ENCODE measurements at places on chromosomes 2 and 18.

GRCh38 chr18:77374446-77374805, 124.8 kb downstream of the GALR1 start:
- DNase-seq: no peak

DNA sequence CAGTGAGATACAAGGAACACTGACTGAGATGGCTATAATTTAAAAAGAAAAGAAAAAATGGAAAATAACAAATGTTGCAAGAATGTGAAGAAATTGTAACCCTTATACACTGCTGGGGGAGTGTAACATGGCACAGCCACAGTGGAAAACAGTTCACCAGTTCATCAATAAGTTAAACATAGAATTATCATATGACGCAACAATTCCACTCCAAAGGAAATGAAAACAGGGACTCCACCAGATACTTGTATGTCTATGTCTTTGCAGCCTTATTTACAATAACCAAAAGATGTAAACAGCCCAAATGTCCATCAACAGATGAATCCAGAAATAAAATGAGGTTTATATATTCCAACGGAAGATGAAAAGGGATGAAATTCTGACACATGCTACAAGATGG, 30.8 kb downstream of the DDX18 start:
- DNase-seq: no peak

DNA sequence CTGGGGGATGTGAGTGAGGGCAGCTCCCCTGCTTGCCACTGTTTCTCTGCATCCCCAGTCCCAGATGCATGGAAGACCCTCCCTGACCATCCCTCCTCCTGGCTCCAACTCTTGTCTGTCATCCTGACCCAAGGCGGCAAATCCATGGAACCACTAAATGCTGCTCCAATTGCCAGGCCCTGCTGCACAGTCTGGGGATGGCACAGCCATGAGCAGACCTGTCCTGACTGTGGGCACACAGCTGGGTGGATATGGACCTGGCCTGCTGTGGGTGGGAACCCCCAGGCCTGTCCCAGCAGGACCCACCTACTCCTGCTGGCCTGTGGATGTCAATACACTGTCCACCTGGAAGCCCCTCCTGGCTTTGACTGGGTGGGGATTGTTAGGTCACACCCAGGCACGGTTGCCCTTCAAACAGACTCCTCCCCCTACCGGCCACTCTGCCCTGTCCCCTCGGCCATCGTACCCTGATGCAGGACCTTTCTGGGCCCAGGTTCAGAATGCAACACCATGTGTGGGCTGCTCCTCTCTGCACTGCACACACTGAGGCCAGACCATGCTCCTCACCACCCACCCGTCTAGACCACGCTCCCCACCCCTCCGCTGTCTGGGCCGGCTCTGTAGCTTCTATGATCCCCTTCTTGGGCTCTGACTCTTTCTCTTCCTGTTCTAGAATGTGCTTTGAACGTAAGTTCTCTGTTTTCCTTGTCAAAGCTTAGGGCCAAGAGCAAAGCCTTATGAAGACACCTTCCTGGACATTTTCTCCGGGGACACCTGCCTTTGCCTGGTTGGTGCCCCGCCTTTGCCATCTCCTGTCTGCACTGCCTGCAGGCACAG, 57.9 kb downstream of the INPP5D start:
- DNase-seq: no peak

DNA sequence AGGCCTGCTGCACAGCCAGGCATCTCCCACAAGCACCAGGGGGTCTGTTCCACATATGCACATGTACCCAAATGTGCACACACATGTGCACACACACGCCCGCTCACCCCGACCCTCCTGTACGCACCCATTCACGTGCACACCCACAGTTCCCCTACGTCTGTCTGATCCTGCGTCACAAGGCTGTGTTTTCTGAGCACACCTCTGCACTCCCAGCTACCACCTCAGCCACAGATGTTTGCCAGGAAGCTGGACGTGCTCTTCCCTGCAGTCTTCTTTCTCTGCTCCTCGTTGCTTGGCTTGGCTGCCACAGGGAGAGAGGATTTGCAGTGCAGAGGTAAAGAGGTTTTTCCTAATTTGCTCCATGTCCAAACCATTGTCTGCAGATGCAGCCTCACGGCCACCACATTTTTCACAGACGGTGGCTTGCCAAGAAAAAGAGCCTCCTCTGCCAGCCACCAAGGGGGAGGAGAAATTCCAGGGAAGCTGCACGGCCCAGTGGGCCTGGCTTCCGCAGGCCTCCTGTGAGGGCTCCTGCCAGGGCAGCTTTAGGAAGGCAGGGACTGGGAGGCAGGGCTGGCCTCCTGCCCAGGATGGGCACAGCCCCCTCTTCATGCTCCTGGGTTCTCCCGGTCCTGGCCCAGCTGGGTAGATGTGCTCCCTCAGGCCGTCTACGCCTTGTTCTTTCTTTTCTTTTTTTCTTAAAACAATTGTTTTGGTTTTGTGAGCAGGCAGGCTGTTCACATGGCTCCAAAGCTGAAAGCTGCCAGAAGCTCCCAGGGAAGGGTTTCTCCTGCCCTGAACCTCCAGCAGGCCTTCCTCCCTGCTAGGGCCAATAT, 29.3 kb upstream of the HS6ST1 start:
- DNase-seq: no peak

DNA sequence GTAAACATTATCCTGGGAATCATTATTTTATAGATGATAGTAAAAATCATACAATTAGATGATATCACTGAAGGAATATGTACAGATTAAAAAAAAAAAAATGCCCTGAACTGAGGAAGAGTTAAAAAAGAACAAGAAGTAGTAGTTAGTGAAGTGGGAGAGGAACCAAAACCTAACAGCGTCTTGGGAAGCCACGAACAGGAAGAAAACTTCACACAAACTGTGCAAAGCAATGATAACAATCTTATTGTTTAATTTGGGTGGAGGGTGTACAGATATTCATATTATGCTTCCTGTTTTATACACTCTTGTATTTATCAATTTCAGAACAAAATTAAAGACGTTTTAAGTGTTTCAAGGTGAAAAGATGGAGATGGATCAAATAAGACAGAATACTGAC, 3.5 kb downstream of the HEATR5B start:
- DNase-seq: no peak

DNA sequence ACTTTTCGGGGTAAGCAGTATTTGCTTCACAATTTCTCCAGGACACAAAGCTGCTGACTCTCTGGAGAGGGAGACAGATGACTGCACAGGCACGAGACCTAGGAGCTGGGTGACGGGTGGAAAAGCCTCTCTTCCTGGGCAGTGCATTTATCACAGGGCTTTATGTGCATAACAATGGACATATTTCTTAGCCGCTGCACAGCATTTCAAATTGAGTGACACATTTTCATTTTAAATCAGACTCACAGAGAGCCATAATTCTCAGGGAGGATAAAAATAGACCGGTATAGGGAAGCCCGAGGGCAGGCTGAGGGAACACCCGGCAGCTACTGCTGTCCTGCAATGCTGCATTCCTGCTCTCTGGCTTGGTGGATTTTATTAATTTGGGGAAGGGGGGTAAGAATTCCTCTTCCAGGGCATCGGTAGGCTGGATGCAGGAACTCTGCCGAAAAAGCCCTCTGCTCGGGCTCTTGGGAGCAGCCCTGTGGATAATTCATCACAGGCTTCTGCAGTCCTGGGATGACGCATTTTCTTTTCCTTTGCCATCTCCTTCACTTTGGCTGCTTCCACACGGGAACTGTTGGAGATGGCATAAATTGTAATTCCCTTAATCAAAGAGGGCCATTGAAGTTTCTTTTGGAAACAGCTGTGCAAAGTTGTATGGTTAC, 108.1 kb upstream of the ACAA2 start:
- no peak for DNase-seq

DNA sequence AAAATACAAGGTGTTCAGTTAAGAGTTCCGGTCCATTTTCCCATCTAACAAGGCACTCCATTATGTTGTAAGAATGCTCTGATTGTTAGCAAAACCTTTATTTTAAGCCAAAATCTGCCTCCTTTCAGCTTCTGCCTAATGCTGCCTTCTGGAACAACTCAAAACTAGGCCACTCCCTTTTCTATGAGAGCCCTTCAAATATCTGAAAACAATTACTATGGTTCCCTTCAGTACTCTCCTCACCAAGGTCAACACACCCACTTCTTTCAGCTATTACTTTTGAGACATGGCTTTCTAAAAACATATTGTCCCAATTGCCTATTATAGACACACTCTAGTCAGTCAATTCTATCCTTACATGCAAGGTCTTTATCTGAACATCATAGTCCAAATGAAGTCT, 429.4 kb downstream of the ERBB4 start:
- no peak for DNase-seq

- DNase-seq: no peak
Measured at GRCh38 chr2:54388076-54388475, 68.1 kb upstream of the SPTBN1 start.

- no peak for DNase-seq
Measured at GRCh38 chr2:217802876-217803652, 199.7 kb downstream of the TNS1 start.

DNA sequence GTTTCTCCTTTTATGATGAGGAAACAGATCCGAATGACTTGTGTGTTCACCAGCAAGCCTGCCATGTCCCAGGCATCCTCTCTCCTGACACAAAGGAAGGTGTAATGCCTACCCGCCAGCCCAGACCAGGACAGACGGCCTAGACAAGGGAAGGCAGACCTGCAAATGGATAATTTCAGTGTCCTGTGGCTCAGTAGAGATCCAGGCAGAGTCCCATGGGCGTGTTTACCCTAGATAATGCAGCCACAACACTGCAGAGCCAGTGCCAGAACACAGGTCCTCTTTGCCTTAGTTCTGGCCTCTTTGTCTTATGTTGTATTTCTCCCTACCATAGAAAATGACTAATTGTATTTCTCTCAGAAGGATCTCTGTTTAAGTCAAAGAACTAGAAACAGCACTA, 12.7 kb downstream of the TRAPPC12 start:
- no peak for DNase-seq

DNA sequence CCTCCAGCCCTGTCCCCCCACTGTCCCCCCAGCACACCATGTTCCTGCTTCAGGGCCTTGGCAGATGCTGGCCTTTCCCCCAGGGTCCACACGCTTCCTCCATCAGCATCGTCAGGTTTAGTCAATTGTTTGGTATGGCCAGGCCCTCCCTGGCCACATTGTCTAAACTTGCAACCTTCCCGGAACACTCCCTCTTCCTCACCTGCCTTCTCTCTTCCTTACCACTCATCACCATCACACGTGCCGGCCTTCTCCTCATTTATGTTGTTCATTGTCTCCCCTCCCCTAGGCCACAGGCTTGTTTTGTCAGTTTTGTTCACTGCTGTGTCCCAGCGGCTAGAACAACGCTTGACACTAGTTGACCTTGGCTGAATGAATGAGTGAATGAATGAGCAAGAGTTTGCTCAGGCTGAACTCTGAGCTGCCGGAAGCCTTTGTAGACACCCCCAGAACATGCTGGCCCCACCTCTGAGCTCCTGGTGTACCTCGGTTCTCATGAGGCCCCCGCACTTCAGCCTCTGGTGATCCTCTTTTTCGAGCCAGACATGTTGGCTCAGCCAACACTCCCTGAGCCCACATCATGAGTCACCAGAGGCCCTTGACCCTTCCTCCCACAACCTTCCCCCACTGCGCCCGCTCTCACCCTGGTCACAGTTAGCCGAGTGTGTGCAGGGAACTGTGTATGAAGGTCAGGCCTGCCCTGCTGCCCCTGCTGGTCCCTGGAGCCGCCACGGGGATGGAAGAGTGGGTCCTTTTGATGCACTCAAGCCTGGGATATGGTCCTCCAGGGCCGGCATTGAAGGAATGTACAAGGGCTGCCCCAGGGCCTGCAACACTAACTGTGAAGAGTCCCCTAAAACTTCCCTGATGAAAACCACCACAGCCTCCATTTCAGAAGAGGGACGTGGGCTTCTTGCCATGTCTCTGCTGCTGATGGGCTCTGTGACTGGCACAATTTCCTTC, 57.5 kb downstream of the HS1BP3 start:
- no peak for DNase-seq

DNA sequence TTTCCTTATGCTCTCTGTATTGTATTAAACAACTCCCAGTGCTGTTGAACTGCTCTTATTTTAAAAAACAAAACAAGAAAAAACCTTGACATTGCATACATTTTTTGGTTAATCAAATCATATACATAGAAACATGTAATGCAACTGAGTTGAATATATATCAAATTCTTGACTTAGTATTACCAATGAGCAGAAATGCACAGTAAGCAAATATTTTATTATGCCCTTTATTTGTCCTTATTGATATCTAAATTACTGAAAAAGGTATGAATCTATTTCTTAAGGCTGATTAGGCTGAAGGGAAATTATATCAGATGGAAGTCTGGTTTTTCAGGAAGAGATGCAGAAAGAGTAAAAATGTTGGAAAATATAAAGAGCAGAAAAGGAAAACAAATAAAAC, 6.9 kb upstream of the KDM3A start:
- no peak for DNase-seq

GRCh38 chr2:2932692-2933305, 444.8 kb downstream of the EIPR1 start:
- DNase-seq: no peak

GRCh38 chr2:150788426-150789140, 301.1 kb upstream of the RND3 start:
- no peak for DNase-seq

GRCh38 chr18:61360404-61361383, 27.5 kb downstream of the CDH20 start:
- no peak for DNase-seq

DNA sequence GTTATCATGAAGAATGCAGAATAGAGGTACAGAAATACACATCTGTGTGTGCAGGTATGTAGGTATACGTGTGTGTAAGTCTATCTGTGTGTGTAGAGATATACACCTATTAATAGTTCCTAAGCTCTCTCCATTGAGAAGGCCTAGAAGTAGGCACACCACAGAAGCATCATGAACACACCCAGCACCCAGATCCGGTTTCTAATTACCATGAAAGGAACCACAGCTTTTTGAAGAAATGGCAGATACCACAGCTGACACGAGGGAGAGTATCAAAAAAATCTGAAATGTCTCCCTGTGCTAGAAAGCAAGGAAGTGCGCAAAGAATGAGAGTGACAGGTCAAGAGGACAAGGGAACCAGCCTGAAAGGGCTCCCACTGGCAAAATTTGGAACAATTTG, 27.7 kb upstream of the AP1S3 start:
- no peak for DNase-seq

GRCh38 chr2:100262555-100263320, 59.6 kb downstream of the LONRF2 start:
- DNase-seq: peak; percentile 42

GRCh38 chr2:84314901-84315330, 144.2 kb downstream of the SUCLG1 start:
- DNase-seq: peak; percentile 61

- no peak for DNase-seq
Measured at GRCh38 chr2:33136566-33136965, 189.8 kb downstream of the LTBP1 start.

Data from stimulated activated CD4-positive, alpha-beta T cell treated with anti-CD3 and anti-CD28 coated beads, Interleukin-15, amount 100 ng/mL, for 48 hours (primary cell).